ENCODE measurements at places on chromosomes 16 and 17.

DNA sequence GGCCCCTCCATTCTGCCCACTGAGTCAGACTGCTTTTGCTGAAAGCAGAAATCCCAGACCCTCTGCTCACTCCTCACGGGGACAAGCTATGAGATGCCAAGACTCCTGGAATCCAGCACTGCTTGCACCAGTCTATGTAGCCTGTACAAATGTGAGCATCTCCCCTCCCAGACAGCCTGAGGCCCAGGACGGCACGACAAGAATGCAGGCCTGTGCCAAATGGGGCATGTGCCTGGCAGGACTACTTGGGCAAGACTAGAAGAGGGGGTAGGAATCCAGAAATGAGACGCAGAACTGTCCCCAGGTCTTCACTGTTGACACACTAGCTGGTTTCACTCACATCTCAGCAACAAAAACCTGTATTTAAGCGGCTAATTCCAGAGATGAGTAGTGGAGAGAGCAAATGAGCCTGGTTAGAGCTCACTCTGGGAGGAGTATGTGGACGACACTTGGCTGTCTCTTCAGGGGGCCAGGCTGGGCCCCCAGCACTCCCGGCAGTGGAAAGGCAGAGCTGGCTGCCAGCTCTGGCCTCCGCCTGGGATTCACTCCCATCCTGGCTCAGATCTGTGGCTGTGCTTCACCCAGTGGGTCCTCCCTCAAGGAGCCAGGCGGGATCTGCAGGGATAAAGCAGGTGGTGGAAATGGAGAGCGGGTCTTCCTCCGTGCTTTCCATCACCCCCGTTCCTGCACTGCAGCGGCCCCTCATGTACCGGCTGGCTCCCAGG is 2.9 kb upstream of the MYO1C start:
- DNase-seq = no peak

- no peak for DNase-seq
Observed at GRCh38 chr16:52976539-52977167, 76.0 kb downstream of the CHD9NB start.

- no peak for DNase-seq
Observed at GRCh38 chr17:42456223-42457106, 2.2 kb upstream of the ATP6V0A1 start.

GRCh38 chr17:80604670-80605010 is 60.0 kb downstream of the RPTOR start:
- DNase-seq = no peak

DNA sequence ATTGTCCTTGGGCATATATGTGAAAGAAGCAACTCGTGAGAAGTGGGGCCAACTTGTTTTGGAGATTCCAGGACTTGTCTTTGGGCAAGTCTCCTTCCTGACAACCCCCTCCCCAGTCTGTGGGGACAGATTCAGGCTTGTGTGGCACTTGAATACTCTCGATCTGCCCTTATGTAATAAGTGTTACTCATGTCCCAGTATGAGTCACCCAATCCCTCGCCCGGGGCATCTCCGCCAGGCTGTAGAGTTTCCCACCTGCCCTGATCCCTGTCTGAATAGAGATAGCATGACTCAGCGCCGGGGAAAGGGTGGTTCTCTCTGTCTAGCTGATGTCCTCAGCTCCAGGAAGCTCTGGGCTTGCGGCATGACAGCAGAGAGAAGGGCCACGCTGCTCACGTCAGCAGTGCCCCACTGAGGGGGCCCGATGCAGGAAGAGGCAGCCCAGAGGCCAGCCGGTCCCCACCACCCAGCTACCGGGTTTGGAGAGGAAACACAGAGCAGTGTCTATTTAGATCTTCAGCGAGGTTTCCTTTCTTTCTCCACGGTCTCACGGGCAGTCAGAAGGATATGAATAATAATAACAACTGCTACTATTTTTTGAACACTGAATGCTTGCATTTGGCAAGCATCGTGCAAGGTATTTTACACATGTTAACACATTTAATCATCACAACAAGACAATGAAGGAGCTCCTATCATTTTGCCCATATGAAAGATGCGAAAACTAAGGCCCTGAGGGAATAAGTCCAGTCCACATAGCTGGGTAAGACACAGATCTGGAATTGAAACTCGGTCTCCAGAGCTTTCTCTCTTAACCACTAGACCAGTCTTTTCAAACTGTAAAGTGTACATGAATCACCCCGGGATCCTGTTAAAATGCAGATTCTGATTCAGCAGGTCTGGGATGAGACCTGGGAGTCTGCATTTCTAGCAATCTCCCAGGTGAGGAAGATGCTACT is 426.7 kb upstream of the MAF start:
- DNase-seq = peak; percentile 74

DNA sequence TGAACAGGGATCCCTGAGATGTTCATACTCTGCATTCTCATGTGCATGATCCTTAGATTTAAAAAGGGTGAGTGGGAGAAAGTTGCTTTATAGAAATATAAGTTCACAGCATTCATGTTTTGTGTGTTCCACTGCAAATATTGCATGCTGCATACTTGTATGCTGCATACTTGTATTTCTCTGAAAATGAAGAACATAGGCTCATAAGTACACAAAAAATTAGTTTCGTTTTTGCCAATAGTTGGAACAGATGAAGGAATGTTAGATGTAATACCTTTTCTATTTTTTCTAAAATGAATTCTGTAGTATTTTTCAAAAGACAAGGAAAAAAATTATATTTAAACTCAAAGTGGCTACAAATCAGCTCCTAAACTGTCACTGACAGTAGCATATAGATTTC is 79.0 kb downstream of the NFAT5 start:
- DNase-seq = no peak

DNA sequence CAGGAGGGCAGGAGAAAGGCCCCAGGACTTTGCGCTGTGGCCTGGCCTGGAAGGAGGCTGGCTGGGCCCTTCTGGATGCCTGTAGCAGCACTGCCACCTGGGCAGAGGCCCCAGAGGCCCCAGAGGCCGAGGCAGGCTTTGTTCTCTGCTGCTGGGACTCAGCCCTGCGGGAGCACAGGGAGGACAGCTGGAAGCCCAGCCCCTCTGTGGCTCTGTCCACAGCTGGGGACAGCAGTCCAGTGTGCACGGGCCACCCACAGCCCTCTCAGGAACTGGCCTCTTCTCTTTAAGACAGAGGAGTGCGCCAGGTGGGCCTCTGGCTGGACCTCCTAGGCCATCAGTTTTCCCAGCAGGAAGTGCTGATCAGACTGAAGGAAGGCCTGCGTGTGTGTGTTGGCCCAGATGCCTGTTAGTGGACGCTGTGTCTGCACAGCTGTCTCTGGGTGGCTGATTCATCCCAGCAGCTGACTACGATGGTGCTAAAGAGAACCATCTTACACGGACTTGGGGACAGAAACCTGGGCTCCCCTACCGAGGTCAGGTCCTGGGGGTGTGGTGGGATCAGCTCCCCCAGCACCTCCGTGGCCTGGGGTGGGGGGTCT is 26.9 kb upstream of the ZNF750 start:
- DNase-seq = peak; percentile 55

Data from posterior cingulate gyrus (tissue), 11 donors.